ENCODE measurements at places on chromosomes 11 and 22. TPM values are rescaled to one million over a fixed set of nuclear protein-coding genes. Genes with fewer than 3 reads are reported as not detected.
A peak's percentile ranks its signal among the peaks of the same experiment; 100 is the strongest.

GRCh38 chr11:128311742-128312719, 275.3 kb downstream of the ETS1 start:
- DNase-seq, result no peak
- H3K36me3 ChIP-seq, result no peaks in the 10 kb centered on the region
- H3K4me3 ChIP-seq, result no peak overlapping the region
- no peaks in the 10 kb centered on the region for H3K4me1 ChIP-seq
- no peaks in the 10 kb centered on the region for H3K27me3 ChIP-seq

DNA sequence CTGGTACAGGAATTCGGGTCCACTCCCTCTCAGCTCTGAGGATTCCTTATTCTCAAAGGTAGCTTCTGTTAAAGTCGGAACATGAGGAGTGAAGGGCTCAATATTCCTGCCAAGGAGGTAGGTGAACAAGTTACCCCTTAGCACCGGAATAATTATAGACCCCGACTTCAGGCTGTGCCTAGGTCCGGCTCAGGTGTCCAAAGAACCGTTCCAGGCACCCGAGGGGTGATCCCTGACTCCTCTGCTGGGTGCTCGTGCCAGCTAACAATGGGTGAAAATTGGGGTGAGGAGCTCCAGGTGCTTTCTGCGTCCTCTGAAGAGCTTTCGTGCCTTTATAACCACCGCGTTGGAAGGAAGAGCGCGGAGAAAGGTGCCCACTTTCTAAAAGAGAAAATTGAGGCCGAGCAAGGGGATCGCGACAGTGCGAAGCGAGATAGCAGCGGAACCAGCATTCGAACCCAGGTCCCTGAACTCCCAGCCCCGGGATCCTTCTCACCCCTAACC, 393 bp downstream of the CYB561A3 start:
- no peaks in the 10 kb centered on the region for H3K27me3 ChIP-seq
- H3K27ac ChIP-seq, result peak overlapping the region; percentile 99
- peaks cover 13% of the 10 kb centered on the region for H3K4me1 ChIP-seq
- H3K4me3 ChIP-seq, result peak overlapping the region; percentile 77

ME3 gene
- total RNA-seq, result 170 TPM

RIMBP3C gene
- total RNA-seq, result 17.5 TPM

GRCh38 chr11:64185693-64186491, at the start of gene STIP1:
STIP1 (plus strand) TSS chr11:64186171; CDS start chr11:64186262, 91 bp downstream.
- DNase-seq, result peak; percentile 99
- no peaks in the 10 kb centered on the region for H3K36me3 ChIP-seq
- peak within 1 kb of the TSS; percentile 100 for H3K27ac ChIP-seq
- no peaks in the 10 kb centered on the region for H3K27me3 ChIP-seq

DNA sequence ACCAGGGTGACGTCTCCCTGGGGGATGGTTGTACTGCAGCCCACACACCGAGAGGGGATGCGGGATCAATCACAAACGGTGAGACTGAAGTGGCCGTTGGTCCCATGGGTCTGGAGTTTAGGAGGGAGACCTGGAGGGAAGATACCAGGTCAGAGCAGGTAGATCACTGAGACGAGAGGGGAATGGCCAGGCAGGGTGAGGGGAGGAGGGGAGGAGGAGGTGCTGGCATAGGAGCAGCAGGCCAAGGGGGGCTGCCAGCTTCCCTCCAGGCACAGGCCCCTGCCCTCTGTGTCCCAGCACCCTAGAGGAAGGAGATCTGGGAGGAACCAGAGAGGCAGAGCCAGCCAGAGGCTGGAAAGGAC, 7.0 kb downstream of the MAPK8IP2 start:
- H3K27ac ChIP-seq, result no peak overlapping the region
- DNase-seq, result no peak
- no peaks in the 10 kb centered on the region for H3K4me1 ChIP-seq
- H3K27me3 ChIP-seq, result no peaks in the 10 kb centered on the region
- H3K4me3 ChIP-seq, result no peak overlapping the region
- H3K36me3 ChIP-seq, result no peaks in the 10 kb centered on the region

- no peak overlapping the region for H3K27ac ChIP-seq
- H3K4me1 ChIP-seq, result no peaks in the 10 kb centered on the region
- no peak for DNase-seq
These were observed 236.6 kb upstream of the ANO3 start for GRCh38 chr11:26095340-26095739.

GRCh38 chr11:111438846-111439520, 59.9 kb upstream of the POU2AF1 start:
- H3K4me3 ChIP-seq, result no peak overlapping the region
- no peak for DNase-seq
- no peak overlapping the region for H3K27ac ChIP-seq
- peaks cover 9% of the 10 kb centered on the region for H3K4me1 ChIP-seq
- no peaks in the 10 kb centered on the region for H3K36me3 ChIP-seq
- H3K27me3 ChIP-seq, result no peaks in the 10 kb centered on the region

TEX12 gene
- total RNA-seq, result 11.6 TPM

GRCh38 chr11:125154378-125155099, 10.0 kb upstream of the PKNOX2 start:
- H3K27ac ChIP-seq, result no peak overlapping the region
- no peaks in the 10 kb centered on the region for H3K36me3 ChIP-seq
- H3K4me3 ChIP-seq, result no peak overlapping the region
- no peaks in the 10 kb centered on the region for H3K27me3 ChIP-seq
- H3K4me1 ChIP-seq, result no peaks in the 10 kb centered on the region
- no peak for DNase-seq

DNA sequence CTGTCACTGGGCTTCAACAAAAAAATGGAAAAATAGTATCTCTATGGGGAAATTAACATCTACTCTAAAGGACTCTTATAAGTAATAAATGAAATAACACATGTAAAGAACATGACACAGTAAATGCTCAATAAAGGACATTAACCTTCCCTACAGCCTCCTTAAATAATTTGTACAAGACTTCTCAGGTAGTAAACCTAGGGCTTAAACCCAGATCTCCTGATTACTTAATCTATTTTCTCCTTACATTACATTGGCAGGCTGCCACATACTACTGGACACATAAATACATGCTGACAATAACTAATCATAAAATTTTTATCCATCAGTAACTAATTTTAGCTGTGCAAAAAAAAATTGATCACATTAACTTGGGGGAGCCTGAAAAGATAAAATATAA, 4.9 kb downstream of the AMBRA1 start:
- no peaks in the 10 kb centered on the region for H3K36me3 ChIP-seq
- no peak overlapping the region for H3K4me3 ChIP-seq
- no peak overlapping the region for H3K27ac ChIP-seq
- H3K27me3 ChIP-seq, result no peaks in the 10 kb centered on the region
- H3K4me1 ChIP-seq, result peaks cover 18% of the 10 kb centered on the region

DNA sequence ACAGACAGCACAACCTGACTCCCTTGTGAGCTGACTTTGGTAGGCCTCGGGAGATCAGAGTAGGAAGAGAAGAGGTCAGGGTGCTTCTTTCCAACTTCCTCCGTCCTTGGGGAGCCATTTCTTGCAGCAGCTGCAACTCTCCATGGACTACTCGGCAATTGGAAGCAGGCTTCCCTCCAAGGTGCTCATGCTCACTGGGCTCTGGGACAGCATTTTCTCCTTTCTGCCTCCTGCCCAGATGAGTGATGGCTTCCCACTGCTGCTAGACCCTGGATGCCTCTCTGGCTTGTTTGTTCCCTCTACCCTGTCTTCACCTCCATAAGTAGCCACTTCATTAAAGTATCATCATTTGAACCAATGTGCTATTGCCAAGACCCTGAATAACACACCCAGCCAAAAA, 8.2 kb upstream of the PRSS23 start:
- peaks cover 8% of the 10 kb centered on the region for H3K4me1 ChIP-seq
- H3K4me3 ChIP-seq, result no peak overlapping the region
- no peak overlapping the region for H3K27ac ChIP-seq
- H3K27me3 ChIP-seq, result no peaks in the 10 kb centered on the region
- DNase-seq, result no peak

MMP7 gene
- total RNA-seq, result not detected

KCTD14 gene
- total RNA-seq, result 0.71 TPM

ARHGEF17 gene
- 58.5 TPM for total RNA-seq

DNA sequence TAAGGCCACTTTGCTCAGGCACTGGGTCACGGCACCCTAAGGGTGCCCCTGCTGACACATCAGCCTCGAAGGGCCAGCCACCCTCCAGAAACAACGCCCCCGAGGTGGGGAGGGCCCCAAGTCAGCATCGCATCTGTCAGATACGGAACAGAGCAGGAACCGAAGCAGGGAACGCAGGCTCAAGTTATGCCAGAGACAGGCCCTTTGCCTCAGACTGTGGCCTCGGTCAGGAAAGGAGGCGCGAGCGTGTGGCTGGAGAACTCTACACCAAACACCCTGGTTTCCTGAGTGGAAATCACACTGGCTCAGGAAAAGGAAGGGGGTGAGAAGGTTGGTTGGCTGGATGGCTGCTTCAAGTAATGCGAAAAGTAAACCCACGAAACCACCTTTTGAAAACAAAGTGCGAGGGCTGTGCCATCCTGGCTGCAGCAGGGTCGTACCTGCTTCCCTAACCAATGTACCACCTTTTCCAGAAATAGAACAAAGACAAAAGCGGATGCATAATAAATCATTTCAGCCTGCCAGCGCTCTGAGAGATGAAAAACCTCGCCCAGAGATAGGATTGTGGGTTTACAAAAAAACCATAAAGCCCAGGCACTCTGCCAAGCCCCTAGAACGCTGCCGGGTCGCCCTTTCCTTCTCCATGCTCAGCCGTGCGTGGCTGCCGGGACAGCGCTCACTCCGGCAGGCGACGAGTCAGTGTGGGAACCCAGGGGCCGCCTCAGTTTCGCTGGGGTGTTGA, 38.6 kb downstream of the TRMU start:
- H3K27me3 ChIP-seq, result no peaks in the 10 kb centered on the region
- DNase-seq, result no peak
- no peaks in the 10 kb centered on the region for H3K4me1 ChIP-seq
- no peaks in the 10 kb centered on the region for H3K36me3 ChIP-seq
- H3K4me3 ChIP-seq, result peak overlapping the region; percentile 41

- no peak overlapping the region for H3K4me3 ChIP-seq
- DNase-seq, result peak; percentile 17
- H3K36me3 ChIP-seq, result no peaks in the 10 kb centered on the region
- H3K4me1 ChIP-seq, result no peaks in the 10 kb centered on the region
- H3K27ac ChIP-seq, result no peak overlapping the region
These were observed 765.4 kb upstream of the ANO3 start for GRCh38 chr11:25566298-25567200.

DNA sequence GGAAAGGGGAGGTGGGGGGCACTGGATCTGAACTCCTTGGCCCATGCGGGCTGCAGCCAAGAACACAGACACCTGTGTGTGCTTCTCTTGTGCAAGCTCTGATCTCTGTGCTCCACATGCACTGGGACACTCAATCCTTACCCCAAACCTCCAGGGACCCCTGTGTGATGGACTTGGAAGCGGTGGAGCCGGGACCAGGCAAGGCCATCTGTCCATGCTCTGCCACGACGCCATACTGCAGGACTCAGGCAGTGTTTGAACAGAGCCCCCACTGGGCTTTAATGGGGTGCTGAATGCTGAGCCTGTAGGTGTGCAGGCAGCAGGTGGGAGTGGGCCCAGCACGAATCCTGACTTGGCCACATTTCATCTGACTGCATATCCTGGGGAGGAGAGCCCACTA, 23.4 kb downstream of the PPM1F start:
- no peak overlapping the region for H3K4me3 ChIP-seq
- H3K36me3 ChIP-seq, result no peaks in the 10 kb centered on the region
- DNase-seq, result no peak
- peaks cover 5% of the 10 kb centered on the region for H3K4me1 ChIP-seq
- no peaks in the 10 kb centered on the region for H3K27me3 ChIP-seq

- H3K4me3 ChIP-seq, result no peak overlapping the region
- no peaks in the 10 kb centered on the region for H3K36me3 ChIP-seq
- H3K27me3 ChIP-seq, result no peaks in the 10 kb centered on the region
- H3K27ac ChIP-seq, result peak overlapping the region; percentile 34
- H3K4me1 ChIP-seq, result peaks cover 39% of the 10 kb centered on the region
These were observed 106.1 kb upstream of the HSD17B12 start for GRCh38 chr11:43574411-43574810.

GRCh38 chr22:44898236-44898635, 111.6 kb downstream of the PHF21B start:
- H3K27ac ChIP-seq, result no peak overlapping the region
- DNase-seq, result no peak
- H3K36me3 ChIP-seq, result no peaks in the 10 kb centered on the region
- H3K27me3 ChIP-seq, result no peaks in the 10 kb centered on the region
- no peaks in the 10 kb centered on the region for H3K4me1 ChIP-seq

GRCh38 chr22:19887256-19887985, 32.7 kb upstream of the GNB1L start:
- no peak overlapping the region for H3K27ac ChIP-seq
- no peaks in the 10 kb centered on the region for H3K27me3 ChIP-seq
- peaks cover 10% of the 10 kb centered on the region for H3K4me1 ChIP-seq
- H3K4me3 ChIP-seq, result no peak overlapping the region
- no peak for DNase-seq

HBB gene
- 11.8 TPM for total RNA-seq

- H3K4me1 ChIP-seq, result no peaks in the 10 kb centered on the region
- no peaks in the 10 kb centered on the region for H3K27me3 ChIP-seq
- H3K36me3 ChIP-seq, result no peaks in the 10 kb centered on the region
- H3K27ac ChIP-seq, result no peak overlapping the region
- no peak overlapping the region for H3K4me3 ChIP-seq
These were observed 108.5 kb downstream of the TP53I11 start for GRCh38 chr11:44842220-44842619.

GRCh38 chr11:86972734-86973133, 17.5 kb upstream of the FZD4 start:
- H3K27ac ChIP-seq, result no peak overlapping the region
- H3K4me3 ChIP-seq, result no peak overlapping the region
- H3K27me3 ChIP-seq, result no peaks in the 10 kb centered on the region
- no peaks in the 10 kb centered on the region for H3K36me3 ChIP-seq
- DNase-seq, result no peak
- H3K4me1 ChIP-seq, result peaks cover 9% of the 10 kb centered on the region

DNA sequence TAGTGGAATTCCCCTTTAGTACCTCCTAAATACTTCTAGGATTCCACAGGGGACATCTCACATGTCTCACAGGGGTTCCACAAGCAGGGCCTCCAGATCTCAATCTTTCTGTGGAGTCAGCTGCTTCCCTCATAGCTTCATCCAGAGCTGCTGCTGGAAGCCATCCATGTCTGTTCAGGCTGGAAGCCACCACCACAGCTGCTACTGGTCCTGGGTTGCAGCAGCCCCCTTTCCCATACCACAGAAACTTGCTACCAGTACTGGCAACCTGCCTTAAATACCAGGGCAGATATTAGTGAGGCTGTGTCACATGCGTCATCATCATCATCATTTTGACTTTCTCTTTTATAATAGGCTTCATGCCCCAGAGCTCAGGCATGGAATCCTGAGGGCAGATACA, 242.7 kb upstream of the NCAM1 start:
- H3K36me3 ChIP-seq, result no peaks in the 10 kb centered on the region
- H3K4me1 ChIP-seq, result no peaks in the 10 kb centered on the region
- H3K4me3 ChIP-seq, result no peak overlapping the region
- no peaks in the 10 kb centered on the region for H3K27me3 ChIP-seq
- H3K27ac ChIP-seq, result no peak overlapping the region
- DNase-seq, result no peak

C11orf86 gene
- not detected for total RNA-seq

All from testis (tissue), 5 donors.